Subcutaneous preadipocyte (primary cell): ENCODE measurements at places on chromosomes 6 and 20. TPM values are rescaled to one million over a fixed set of nuclear protein-coding genes. Genes with fewer than 3 reads are reported as not detected.

GABRR2 gene
- 0.37 TPM in 1 of 2 replicates, not detected in the other for total RNA-seq

DHX16 gene
- 22.8 and 27.8 TPM in 2 replicates for total RNA-seq

ZC2HC1B gene
- not detected in 2 replicates for total RNA-seq

TP53TG5 gene
- not detected in 2 replicates for total RNA-seq

CCM2L gene
- not detected in 2 replicates for total RNA-seq

DLK2 gene
- total RNA-seq = 0.20 TPM in 1 of 2 replicates, not detected in the other

BNIP5 gene
- not detected in 2 replicates for total RNA-seq

NEURL2 gene
- 2.6 and 2.7 TPM in 2 replicates for total RNA-seq

NOL4L gene
- total RNA-seq = 3.7 and 4.0 TPM in 2 replicates

KCNK5 gene
- total RNA-seq = 0.37 and 0.39 TPM in 2 replicates

OSER1 gene
- 30.3 and 40.1 TPM in 2 replicates for total RNA-seq

TGM2 gene
- 2.9 and 5.3 TPM in 2 replicates for total RNA-seq

RPS10 gene
- total RNA-seq = 1,456 and 4,062 TPM in 2 replicates

DNAH8 gene
- not detected in 2 replicates for total RNA-seq

SYNGAP1 gene
- 6.1 and 6.2 TPM in 2 replicates for total RNA-seq

EBF4 gene
- 0.37 TPM in 1 of 2 replicates, not detected in the other for total RNA-seq

NR2E1 gene
- not detected in 2 replicates for total RNA-seq

SRMS gene
- total RNA-seq = not detected in 2 replicates

PRL gene
- not detected in 2 replicates for total RNA-seq

LST1 gene
- total RNA-seq = not detected in 2 replicates

KCNK16 gene
- total RNA-seq = not detected in 2 replicates

TNFRSF6B gene
- total RNA-seq = 8.2 and 10.7 TPM in 2 replicates

TRIM10 gene
- not detected in 2 replicates for total RNA-seq

SSTR4 gene
- not detected in 2 replicates for total RNA-seq

RTEL1 gene
- 11.8 and 18.2 TPM in 2 replicates for total RNA-seq

AGPAT4 gene
- total RNA-seq = 17.6 and 23.9 TPM in 2 replicates

MEP1A gene
- not detected in 2 replicates for total RNA-seq

DLL1 gene
- 0.73 and 0.78 TPM in 2 replicates for total RNA-seq

RAD21L1 gene
- not detected in 2 replicates for total RNA-seq

ADAM33 gene
- total RNA-seq = 88.6 and 101 TPM in 2 replicates
